ENCODE measurements at places on chromosomes 12 and 14.

- DNase-seq = no peak
Measured at GRCh38 chr14:74326369-74327152, 21.7 kb upstream of the VRTN start.

DNA sequence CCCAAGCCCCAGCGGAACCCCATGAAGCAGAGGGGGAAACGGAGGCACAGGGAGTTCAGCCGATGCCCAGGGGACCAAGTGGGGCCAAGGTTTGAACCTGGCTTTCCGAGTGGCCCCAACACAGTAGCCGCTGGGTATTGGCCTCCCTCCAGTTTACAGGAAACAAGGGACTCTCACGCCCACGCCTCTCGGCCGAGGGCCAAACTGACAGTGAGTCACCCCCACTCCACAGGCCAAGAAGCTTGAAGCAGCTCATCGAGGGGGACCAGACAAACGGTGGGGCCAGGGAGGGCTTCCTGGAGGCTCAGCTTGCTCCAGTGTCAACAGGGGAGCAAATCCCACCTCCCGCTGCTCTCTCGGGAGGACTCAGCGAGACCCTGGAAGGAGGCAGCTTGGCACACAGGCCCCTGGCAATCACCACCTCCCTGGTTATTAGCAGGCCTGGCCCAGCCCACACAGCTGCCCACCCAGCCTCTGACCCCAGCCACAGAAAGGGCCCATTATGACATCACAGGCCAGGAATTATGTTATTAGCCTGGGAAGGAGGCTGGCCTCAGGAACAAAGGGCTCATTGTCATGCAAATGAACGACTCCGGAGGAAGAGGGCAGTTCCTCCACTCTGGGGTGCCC, 54.6 kb downstream of the NCOR2 start:
- DNase-seq = peak; percentile 94

- DNase-seq = no peak
Measured at GRCh38 chr14:93764211-93764659, 24.1 kb downstream of the PRIMA1 start.

- peak; percentile 67 for DNase-seq
Measured at GRCh38 chr14:100654814-100655740, 67.9 kb upstream of the BEGAIN start.

DNA sequence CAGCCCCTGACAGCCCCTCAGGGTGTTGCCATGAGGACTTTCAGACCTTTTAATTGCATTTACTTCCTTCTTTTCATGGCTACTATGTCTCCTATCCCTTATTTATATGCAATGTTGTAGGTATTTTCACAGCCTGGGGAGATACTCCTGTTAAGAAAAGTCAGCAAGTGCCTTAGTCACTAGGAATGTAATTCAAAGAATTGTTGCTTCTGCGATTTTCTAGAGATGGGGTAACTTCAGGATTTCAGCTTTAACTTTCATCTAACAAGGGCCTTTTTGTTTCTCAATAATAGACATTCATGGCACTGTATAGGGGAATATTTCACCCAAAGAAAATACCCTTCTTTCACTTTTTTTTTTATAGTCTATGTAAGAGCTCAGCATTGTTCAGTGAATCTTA, 533.3 kb upstream of the MIS18BP1 start:
- DNase-seq = no peak
